Suprapubic skin (tissue), 4 donors: ENCODE measurements at places on chromosomes 7 and 10.
A peak's percentile ranks its signal among the peaks of the same experiment; 100 is the strongest.

DNA sequence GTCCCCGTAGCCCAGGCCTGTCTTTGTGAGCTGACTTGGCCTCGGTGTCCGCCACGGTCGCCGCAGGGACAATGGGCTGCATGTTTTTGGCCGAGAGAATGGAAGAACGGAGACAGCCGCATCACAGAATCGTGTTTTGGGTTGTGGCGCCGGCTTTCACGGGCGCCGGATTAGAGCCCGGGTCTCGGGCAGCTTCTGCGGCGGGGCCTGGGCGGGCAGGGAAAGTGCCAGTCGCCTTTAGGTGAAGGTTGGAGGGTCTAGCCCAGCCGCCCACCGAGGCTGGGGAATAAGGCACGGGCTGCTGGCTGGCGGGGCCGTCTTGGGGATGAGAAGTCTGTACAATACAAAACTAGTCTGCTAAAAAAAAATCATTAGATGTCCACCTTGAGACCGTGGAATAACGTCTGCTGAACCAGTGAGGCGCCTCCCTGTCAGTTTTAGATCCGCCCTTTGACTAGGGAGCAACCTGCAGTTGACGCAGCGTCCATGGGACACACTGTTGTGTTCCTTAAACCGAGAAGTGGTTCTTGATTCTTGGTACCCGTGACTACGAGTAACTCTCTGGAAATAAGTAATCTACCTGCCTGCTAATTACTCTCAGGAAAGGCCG lies 577 bp downstream of the DNAJB9 start:
- H3K4me3 ChIP-seq, result peak overlapping the region; percentile 93
- H3K27ac ChIP-seq, result peak overlapping the region; percentile 99
- H3K27me3 ChIP-seq, result no peaks in the 10 kb centered on the region
- peak; percentile 79 for DNase-seq

DNA sequence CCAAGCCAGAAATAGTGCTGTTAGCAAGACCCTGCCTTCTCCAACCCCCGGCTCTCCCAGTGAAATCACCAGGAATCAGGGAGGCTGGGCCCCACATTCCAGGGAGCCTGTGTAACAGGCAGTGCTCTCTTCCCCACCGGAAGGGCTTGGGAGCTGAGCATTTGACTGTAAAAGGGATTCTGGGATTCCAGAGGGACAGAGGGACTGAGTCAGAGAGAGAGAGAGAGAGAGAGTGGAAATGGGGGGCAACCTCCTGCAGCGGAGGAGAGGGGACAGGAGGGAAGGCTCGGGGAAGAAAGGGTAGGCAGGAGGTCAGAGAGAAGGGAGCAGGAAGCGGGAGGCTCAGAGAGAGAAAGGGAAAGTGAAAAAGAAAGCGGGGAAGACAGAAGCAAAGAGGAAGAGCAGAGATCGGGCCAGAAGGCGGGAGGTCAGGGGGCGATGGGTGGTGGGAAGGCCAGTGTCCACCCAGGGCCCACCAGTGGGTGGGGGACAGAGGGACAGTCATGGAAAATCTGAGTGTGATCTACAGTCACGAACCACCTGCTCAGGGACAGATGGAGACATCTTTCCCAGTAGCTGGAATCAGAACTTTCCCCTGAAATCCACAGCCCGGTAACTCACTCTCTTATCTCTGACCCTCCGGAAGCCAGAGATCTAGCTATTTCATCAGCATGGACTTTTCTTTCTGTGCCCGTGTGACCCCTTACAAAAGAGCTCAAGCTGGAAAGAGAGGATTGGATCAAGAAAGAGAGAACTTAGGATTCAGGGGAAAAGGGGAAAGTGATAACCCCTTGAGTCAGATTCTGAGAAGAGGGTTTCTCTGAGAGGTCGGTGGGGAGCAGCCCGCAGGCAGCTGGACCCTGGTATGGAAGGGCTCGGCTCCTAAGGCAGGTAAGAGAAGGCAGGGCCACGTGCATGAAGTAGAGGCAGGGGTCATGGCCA lies 4.6 kb upstream of the SERPINE1 start:
- H3K4me1 ChIP-seq, result peaks cover 52% of the 10 kb centered on the region
- H3K27ac ChIP-seq, result peak overlapping the region; percentile 66
- peak overlapping the region; percentile 37 for H3K4me3 ChIP-seq
- H3K36me3 ChIP-seq, result no peaks in the 10 kb centered on the region
- peak; percentile 83 for DNase-seq

- no peaks in the 10 kb centered on the region for H3K27me3 ChIP-seq
- peaks cover 90% of the 10 kb centered on the region for H3K36me3 ChIP-seq
- H3K27ac ChIP-seq, result no peak overlapping the region
- H3K4me1 ChIP-seq, result peaks cover 7% of the 10 kb centered on the region
- DNase-seq, result peak; percentile 57
- H3K4me3 ChIP-seq, result no peak overlapping the region
These were observed 119.3 kb upstream of the ZNF746 start for GRCh38 chr7:149616898-149617297.

DNA sequence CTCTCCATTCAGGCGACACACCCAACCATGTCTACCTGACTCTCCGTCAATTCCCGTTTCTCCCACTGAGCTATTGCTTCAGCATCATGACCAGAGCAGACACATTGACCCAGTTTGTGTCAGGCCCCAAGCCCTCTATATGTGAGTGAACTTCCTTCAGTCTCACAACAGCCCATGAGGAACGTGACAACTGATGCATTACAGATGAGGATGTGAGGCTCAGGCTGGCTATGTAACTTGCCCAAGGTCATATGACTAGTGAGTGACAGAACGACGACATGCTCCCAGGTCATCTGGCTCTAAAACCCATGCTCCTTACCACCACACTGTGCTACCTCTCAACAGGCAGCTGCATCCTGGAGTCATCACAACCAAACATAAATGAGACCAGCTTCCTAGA lies 3.7 kb downstream of the TMEM140 start:
- DNase-seq, result no peak
- H3K4me1 ChIP-seq, result peaks cover 12% of the 10 kb centered on the region
- no peak overlapping the region for H3K4me3 ChIP-seq
- no peak overlapping the region for H3K27ac ChIP-seq

GRCh38 chr10:30057894-30058556 lies 1.4 kb downstream of the JCAD start:
- H3K36me3 ChIP-seq, result no peaks in the 10 kb centered on the region
- DNase-seq, result no peak
- peak overlapping the region; percentile 90 for H3K27ac ChIP-seq
- H3K4me1 ChIP-seq, result peaks cover 38% of the 10 kb centered on the region
- peaks cover 7% of the 10 kb centered on the region for H3K27me3 ChIP-seq

- no peak overlapping the region for H3K27ac ChIP-seq
- no peaks in the 10 kb centered on the region for H3K4me1 ChIP-seq
- H3K36me3 ChIP-seq, result no peaks in the 10 kb centered on the region
- no peak for DNase-seq
These were observed 60.3 kb downstream of the PRKAR2B start for GRCh38 chr7:107104801-107105200.

- H3K36me3 ChIP-seq, result no peaks in the 10 kb centered on the region
- peak; percentile 74 for DNase-seq
- no peak overlapping the region for H3K27ac ChIP-seq
- no peaks in the 10 kb centered on the region for H3K4me1 ChIP-seq
- no peak overlapping the region for H3K4me3 ChIP-seq
These were observed 297.7 kb downstream of the PTPRN2 start for GRCh38 chr7:158289761-158290523.

DNA sequence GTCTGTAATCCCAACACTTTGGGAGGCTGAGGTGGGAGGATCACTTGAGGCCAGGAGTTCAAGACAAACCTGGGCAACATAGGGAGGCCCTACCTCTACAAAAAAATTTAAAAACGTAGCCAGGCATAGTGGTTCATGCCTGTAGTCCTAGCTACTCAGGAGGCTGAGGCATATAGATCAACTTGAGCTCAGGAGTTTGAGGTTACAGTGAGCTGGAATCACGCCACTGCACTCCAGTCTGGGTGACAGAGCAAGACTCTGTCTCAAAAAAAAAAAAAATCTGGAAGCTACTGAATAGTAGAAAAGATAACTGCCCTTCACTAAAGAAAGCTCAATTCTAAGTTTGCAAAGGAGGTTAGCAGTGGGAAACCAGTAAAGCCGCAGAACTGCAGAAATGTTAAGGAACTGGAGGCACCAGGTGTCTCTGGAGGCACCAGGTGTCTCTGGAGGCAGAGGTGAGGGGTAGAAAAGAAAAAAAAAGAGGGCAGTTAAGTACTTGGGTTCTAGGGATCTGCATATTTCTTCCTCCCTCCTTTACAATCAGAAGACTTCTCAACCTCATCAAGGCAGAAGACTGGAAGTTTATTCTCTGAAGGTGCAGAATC lies 56.5 kb downstream of the RNLS start:
- peaks cover 3% of the 10 kb centered on the region for H3K4me1 ChIP-seq
- H3K4me3 ChIP-seq, result no peak overlapping the region
- H3K27me3 ChIP-seq, result no peaks in the 10 kb centered on the region
- no peak for DNase-seq
- H3K36me3 ChIP-seq, result no peaks in the 10 kb centered on the region

DNA sequence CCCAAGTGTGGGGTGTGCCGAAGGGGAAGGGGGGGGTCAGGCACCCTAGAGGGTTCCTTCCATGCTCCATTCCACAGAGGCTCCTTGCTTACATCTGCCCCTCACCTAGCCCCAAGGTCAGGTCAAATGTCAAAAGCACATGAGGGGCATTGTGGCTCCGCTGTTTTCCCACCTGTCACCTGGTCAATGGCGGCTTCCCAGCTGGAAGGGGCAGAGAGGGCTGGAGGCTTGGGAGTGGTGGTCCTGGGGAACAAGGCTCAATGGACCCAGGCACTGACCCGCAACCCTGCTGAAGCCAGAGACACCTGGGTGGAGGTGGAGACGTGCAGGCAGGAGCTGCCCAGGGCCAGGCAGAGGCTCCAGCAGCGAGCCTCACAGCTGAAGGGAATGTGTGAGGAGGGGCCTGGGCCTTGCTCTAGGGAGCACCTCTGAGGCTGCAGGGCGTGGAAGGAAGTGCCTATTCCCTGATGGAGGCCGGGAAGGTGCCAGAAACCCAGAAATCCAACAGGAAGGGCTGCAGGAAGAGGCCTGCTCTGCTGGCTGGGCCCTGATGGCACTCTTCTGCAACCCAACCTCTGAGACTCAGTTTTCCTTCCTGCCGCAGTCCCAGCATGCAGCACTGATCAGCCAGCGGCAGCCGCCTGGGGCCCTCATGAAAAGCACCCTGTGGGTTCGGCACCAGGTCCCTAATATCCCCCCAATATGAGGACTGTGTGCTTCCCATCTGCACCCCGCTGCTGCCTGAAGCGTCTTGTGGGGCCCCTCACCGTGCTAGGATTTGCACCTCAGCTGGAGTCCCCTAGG lies 16.0 kb downstream of the RASGEF1A start:
- peak; percentile 39 for DNase-seq
- no peaks in the 10 kb centered on the region for H3K27me3 ChIP-seq
- no peaks in the 10 kb centered on the region for H3K36me3 ChIP-seq
- H3K4me3 ChIP-seq, result no peak overlapping the region
- H3K27ac ChIP-seq, result no peak overlapping the region

DNA sequence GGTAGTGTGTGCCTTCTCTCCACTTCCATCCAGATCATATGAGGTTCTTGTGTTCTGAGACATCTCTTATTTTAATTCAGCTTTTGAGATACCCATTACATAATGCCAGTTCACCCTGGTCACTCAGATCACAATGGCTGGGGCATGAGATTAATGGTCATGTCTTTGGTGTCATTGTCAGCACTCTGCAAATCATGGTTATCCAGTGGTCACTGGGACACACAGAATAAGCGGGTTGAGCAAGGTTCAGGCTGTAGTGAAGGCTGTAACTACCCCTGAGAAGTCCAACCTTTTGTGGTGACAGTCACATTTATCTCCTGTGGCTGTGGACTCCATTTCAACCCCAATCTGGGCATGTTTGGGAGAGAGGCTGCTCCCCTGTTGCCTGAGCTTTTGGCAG lies 35.8 kb downstream of the SORCS3 start:
- no peak for DNase-seq
- peaks cover 6% of the 10 kb centered on the region for H3K4me1 ChIP-seq
- peaks cover 10% of the 10 kb centered on the region for H3K27me3 ChIP-seq
- no peaks in the 10 kb centered on the region for H3K36me3 ChIP-seq

- no peak overlapping the region for H3K27ac ChIP-seq
- DNase-seq, result no peak
- no peaks in the 10 kb centered on the region for H3K36me3 ChIP-seq
- no peaks in the 10 kb centered on the region for H3K4me1 ChIP-seq
- no peak overlapping the region for H3K4me3 ChIP-seq
These were observed 260.3 kb upstream of the FERD3L start for GRCh38 chr7:19405541-19405940.

- DNase-seq, result no peak
- no peaks in the 10 kb centered on the region for H3K27me3 ChIP-seq
- H3K36me3 ChIP-seq, result no peaks in the 10 kb centered on the region
- H3K27ac ChIP-seq, result no peak overlapping the region
- H3K4me1 ChIP-seq, result no peaks in the 10 kb centered on the region
These were observed 79.6 kb upstream of the FGFR2 start for GRCh38 chr10:121677880-121678279.

- H3K4me1 ChIP-seq, result no peaks in the 10 kb centered on the region
- no peaks in the 10 kb centered on the region for H3K36me3 ChIP-seq
- DNase-seq, result no peak
These were observed 1049.7 kb downstream of the NRG3 start for GRCh38 chr10:82924711-82925110.

- H3K27ac ChIP-seq, result no peak overlapping the region
- no peak for DNase-seq
- no peak overlapping the region for H3K4me3 ChIP-seq
- H3K36me3 ChIP-seq, result no peaks in the 10 kb centered on the region
- H3K27me3 ChIP-seq, result no peaks in the 10 kb centered on the region
These were observed 125.3 kb downstream of the SGMS1 start for GRCh38 chr10:50498465-50498864.

- no peaks in the 10 kb centered on the region for H3K27me3 ChIP-seq
- H3K36me3 ChIP-seq, result peaks cover 27% of the 10 kb centered on the region
- no peak overlapping the region for H3K27ac ChIP-seq
- peaks cover 13% of the 10 kb centered on the region for H3K4me1 ChIP-seq
- DNase-seq, result no peak
These were observed 6.7 kb downstream of the BNIP3 start for GRCh38 chr10:131975003-131975402.

- no peak overlapping the region for H3K4me3 ChIP-seq
- DNase-seq, result no peak
- no peaks in the 10 kb centered on the region for H3K4me1 ChIP-seq
- no peaks in the 10 kb centered on the region for H3K27me3 ChIP-seq
These were observed 338.2 kb upstream of the SMIM30 start for GRCh38 chr7:113456533-113456932.

DNA sequence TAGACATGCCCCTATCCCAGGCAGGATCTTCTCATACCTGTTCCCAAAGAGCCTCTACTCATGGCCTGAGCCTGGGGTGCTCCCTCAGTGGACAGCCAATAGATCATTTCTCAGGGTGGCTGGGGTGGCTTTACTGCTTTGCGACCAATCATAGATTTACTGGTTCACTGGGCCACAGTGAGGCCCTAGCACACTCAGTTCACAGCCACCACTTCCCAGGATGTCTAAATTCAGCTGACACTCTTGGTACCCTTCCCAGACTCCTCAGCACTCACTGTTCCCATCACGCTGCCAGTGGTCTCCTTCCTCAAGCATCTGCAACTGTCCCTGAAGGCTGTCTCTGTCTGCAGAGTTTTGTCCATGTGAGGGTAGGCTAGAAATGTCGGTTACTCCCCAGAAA lies 50.6 kb downstream of the ARHGAP22 start:
- no peak overlapping the region for H3K4me3 ChIP-seq
- H3K4me1 ChIP-seq, result peaks cover 3% of the 10 kb centered on the region
- no peak for DNase-seq
- H3K36me3 ChIP-seq, result no peaks in the 10 kb centered on the region
- no peaks in the 10 kb centered on the region for H3K27me3 ChIP-seq
